ENCODE measurements at places on chromosomes 5 and 9. TPM values are rescaled to one million over a fixed set of nuclear protein-coding genes. Genes with fewer than 3 reads are reported as not detected.
A peak's percentile ranks its signal among the peaks of the same experiment; 100 is the strongest.

The JAKMIP2 gene
- total RNA-seq, result 0.49 TPM

The PDCD1LG2 gene
- total RNA-seq, result 10.5 TPM

The KCNIP1 gene
- total RNA-seq, result 1.2 TPM

- peaks cover 90% of the 10 kb centered on the region for H3K4me1 ChIP-seq
- peak overlapping the region; percentile 26 for H3K27ac ChIP-seq
- no peaks in the 10 kb centered on the region for H3K27me3 ChIP-seq
- H3K36me3 ChIP-seq, result peaks cover 6% of the 10 kb centered on the region
Observed at GRCh38 chr5:81241961-81242648, 9.0 kb downstream of the CKMT2 start.

- H3K27ac ChIP-seq, result no peak overlapping the region
- no peaks in the 10 kb centered on the region for H3K36me3 ChIP-seq
- no peaks in the 10 kb centered on the region for H3K4me1 ChIP-seq
- peak; percentile 23 for DNase-seq
- H3K27me3 ChIP-seq, result no peaks in the 10 kb centered on the region
Observed at GRCh38 chr9:79357616-79358015, 214.1 kb upstream of the TLE4 start.

- H3K36me3 ChIP-seq, result no peaks in the 10 kb centered on the region
- no peaks in the 10 kb centered on the region for H3K4me1 ChIP-seq
- H3K4me3 ChIP-seq, result no peak overlapping the region
- no peaks in the 10 kb centered on the region for H3K27me3 ChIP-seq
Observed at GRCh38 chr5:145752534-145752933, 82.6 kb downstream of the PRELID2 start.

DNA sequence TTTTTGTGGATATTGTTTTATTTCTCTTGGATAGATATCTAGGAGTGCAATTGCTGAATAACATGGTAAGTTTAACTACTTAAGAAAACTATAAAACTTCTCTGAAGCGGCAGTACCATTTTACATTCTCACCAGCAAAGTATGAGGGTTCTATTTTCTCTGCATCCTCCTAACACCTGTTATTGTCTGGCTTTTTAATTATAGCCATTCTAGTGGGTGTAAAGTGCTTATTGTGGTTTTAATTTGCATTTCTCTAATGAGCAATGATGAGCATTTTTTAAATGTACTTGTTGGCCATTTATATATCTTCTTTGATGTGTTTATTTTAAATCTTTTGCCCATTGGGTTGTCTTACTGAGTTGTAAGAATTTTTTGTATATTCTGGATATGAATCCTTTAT is 28.7 kb downstream of the SMIM32 start:
- H3K36me3 ChIP-seq, result no peaks in the 10 kb centered on the region

DNA sequence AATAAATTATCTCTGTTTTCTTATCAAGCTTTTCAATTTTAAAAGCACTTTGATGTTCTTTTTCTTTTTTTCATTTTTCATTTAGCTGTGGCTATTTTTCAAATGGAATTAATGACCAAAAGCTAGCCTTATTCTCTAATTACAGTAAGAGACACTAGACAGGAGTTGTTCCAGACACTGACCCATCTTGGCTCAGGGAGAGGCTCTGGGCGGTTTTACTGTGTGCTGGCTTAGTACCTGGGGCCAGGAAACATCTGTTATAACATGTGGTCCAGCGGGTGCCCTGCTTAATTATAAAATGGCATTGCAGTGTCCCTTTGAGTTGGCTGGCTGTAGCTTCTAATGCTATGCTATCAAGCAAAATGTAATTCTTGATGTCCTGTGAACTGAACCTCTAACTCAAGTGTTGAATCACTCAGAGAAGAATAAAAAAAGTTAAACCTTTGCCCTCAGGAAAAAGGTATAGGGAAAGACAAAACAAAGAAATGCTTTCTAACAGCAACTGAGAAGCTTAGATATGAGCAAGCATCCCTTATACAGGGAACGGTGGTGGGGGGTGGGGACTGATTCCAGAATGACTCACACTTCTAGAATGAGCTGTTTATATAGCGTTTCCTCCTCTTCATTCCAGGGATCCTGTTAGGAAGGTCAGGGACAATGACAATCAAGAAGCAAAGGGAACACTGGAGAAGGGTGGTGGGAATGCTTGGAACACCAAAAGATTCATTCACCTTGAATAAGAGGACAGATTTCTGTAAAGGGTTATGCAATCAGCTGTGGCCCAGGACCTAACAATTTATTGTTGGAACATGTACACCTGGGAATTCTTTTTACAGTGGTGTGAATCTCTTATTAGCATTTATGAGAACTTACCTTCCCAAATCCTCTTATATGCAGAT is 58.7 kb upstream of the NFIB start:
- peaks cover 21% of the 10 kb centered on the region for H3K4me1 ChIP-seq
- peak overlapping the region; percentile 49 for H3K27ac ChIP-seq
- DNase-seq, result peak; percentile 62
- H3K27me3 ChIP-seq, result no peaks in the 10 kb centered on the region
- H3K4me3 ChIP-seq, result no peak overlapping the region
- no peaks in the 10 kb centered on the region for H3K36me3 ChIP-seq

DNA sequence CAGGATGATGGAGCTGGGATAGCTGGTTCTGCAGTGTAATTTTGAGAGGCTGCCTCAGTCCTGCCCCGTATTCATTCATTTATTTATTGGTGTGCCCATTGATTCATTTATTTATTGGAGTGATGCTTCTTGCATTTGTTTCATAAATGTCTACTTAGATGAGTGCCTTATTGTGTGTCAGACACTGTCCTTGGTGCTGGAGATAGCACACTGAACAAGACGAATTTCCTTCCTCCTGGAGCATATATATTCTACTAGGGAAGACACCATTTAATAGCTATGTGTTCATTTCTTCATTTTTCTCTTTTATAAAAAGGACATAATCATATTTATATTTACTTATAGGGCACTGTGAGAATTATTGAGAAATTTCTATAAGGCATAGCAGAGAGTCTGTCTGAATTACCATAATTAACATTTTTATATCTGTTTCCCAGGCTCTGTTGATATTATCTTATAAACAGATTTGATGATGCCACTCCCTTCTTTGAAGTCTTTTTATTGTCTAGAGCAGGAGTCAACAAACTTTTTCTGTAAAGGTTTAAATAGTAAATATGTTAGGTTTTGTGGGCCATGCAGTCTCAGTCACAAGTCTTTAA is 433.9 kb upstream of the ZNF608 start:
- no peaks in the 10 kb centered on the region for H3K36me3 ChIP-seq
- no peak overlapping the region for H3K4me3 ChIP-seq
- no peaks in the 10 kb centered on the region for H3K27me3 ChIP-seq
- DNase-seq, result no peak

GRCh38 chr5:131996210-131997025 is 15.0 kb downstream of the ACSL6 start:
- no peaks in the 10 kb centered on the region for H3K36me3 ChIP-seq
- no peaks in the 10 kb centered on the region for H3K27me3 ChIP-seq
- H3K4me3 ChIP-seq, result no peak overlapping the region
- no peaks in the 10 kb centered on the region for H3K4me1 ChIP-seq

GRCh38 chr9:111986035-111986556 is 89.5 kb downstream of the UGCG start:
- DNase-seq, result no peak
- H3K4me3 ChIP-seq, result no peak overlapping the region
- no peaks in the 10 kb centered on the region for H3K27me3 ChIP-seq

- no peak overlapping the region for H3K27ac ChIP-seq
- no peaks in the 10 kb centered on the region for H3K4me1 ChIP-seq
- no peak for DNase-seq
- no peak overlapping the region for H3K4me3 ChIP-seq
Observed at GRCh38 chr5:62707131-62707530, 128.5 kb downstream of the LRRC70 start.

Measured in heart left ventricle (tissue), 16 donors.